ENCODE measurements at places on chromosomes 13 and 19. TPM values are rescaled to one million over a fixed set of nuclear protein-coding genes. Genes with fewer than 3 reads are reported as not detected.

Gene POLD1
- total RNA-seq, result 21.3 TPM

GRCh38 chr13:113895436-113895835 is 31.6 kb upstream of the GAS6 start:
- DNase-seq, result no peak

- DNase-seq, result no peak
Measured at GRCh38 chr19:5718037-5718578, 1.8 kb downstream of the LONP1 start.

DNA sequence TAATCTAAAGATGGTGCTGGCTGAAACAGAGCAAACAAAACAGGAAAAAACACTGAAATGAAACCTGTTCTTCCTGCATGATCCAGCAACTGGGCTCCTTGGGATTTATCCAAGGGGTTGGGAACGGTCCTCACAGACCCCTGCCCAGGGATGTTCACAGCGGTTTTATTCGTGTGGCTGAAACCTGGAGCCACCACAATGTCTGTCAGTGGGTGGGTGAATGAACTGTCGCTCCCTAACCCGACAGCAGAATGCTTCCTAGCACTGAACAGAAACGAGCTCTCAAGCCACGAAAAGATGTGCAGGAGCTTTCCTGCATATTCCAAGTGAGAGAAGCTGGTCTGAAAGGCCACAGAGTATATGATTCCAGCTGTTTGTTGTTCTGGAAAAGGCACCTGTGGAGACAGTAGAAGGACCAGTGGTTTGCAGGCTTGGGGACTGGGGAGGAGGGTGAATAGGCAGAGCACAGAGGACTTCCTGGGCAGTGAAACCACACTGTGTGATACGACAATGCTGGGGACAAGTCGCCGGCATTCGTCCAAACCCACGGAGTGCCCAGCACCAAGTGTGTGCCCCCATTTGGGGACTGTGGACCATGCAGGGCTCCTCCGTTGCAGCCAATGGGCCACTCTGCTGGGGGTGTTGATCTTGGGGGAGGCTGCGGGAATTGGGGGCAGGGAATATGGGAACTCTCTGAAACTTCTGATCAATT is 73.9 kb downstream of the TEX29 start:
- DNase-seq, result no peak

- DNase-seq, result peak; percentile 86
Measured at GRCh38 chr19:35899547-35900214, 659 bp downstream of the NFKBID start.

- no peak for DNase-seq
Measured at GRCh38 chr19:31633014-31633413, 283.8 kb upstream of the TSHZ3 start.

Gene ANKRD10
- 254 TPM for total RNA-seq

Gene ZNF429
- 14.4 TPM for total RNA-seq

Gene ZNF296
- total RNA-seq, result 0.45 TPM

DNA sequence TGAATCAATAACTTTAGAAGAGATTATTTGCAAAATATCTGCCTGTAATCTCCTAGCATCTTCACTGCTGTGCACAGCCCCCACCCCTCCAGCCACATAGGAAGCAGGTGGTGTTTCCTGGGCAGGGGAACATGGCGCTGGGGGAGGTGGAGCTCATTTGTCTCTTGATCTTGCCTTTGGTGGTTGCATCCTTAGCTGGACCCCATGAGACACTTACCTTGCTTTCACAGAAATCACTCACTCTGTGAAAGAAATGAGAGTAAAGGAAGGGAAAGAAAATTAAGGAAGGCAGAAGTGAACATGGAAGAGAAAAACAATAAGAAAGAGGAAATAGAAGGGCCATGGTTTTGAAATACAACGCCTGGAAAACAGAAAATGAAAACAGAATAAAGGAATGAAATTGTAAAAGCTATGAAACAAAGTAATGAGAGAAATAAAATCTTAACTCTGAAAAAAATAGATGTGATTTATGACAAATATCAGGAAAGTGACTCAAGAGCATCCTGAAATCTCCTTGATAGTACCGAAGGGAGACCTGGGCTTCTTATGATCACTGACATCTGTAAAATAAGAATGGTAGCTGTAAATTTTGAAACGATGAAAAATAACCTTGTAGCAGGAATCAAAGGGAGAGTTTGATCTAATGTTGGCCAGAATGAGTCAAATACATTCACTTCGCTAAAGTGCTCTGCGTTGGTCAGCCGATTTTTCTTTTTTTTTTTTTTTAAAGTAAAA is 17.2 kb upstream of the RNASEH2B start:
- DNase-seq, result no peak

Gene VSTM2B
- total RNA-seq, result not detected

DNA sequence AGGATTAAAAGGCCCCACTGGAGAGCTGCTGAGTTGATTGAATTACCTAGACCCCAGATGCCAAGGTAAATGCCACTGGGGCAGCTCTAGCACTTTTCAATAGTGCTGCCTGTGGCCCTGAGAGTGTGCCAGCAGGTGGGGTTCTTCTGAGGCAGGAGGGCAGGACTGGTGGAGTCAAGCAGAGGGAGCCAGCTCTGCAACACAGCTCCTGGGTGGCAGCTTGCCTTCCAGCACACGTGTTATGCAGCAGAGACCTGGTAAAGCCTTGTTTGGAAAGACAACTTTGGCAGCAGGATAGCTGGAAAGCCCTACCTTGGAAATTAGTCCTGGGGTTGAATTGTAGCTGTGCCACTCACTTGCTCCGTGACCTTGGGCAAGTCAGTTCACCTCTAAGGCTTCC is 306.6 kb downstream of the ATP8A2 start:
- DNase-seq, result no peak

Data from sciatic nerve (tissue), 2 donors.